ENCODE measurements at places on chromosomes 5 and 9.

GRCh38 chr5:125890511-125890931, 532.7 kb upstream of the GRAMD2B start:
- DNase-seq, result no peak

- DNase-seq, result no peak
Observed at GRCh38 chr5:93019896-93020295, 561.1 kb downstream of the NR2F1-AS1 start.

DNA sequence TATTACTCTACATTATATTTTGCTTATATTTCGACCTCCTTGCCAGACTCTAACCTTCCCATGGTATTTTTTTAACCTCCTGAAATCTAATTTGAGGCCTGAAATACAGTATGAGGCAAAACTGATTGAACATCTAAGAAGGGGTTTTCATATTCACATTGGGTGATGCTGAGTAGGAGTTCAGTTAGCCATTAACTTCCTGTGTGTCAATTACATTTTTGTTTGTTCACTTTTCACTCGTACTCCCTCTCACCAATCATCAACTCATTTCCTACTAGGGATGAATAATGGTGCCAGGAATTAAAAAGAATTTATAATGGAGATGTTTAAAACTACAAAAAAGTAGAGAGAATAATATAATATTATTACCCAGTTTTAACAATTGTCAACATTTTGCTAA, 27.6 kb upstream of the GLRA1 start:
- DNase-seq, result no peak

DNA sequence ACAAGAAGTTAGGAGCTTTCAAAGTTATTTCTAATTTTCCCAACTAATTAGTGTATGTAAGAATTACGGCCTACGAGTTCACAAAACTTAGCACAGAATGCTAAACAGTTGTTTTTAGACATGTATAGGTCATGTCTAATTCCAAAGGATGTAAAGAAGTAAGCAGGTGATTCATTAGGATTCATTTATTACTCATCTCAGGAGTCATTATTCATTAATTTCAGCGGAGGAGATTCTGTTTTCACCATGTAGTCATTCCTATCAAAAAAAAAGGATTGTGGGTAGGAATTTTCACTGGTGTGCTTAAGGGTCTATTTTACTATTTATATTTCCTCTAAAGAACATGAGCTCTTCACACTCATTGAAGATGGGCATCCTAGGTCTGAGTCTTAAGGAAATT, 532.2 kb downstream of the ACTL7B start:
- no peak for DNase-seq

DNA sequence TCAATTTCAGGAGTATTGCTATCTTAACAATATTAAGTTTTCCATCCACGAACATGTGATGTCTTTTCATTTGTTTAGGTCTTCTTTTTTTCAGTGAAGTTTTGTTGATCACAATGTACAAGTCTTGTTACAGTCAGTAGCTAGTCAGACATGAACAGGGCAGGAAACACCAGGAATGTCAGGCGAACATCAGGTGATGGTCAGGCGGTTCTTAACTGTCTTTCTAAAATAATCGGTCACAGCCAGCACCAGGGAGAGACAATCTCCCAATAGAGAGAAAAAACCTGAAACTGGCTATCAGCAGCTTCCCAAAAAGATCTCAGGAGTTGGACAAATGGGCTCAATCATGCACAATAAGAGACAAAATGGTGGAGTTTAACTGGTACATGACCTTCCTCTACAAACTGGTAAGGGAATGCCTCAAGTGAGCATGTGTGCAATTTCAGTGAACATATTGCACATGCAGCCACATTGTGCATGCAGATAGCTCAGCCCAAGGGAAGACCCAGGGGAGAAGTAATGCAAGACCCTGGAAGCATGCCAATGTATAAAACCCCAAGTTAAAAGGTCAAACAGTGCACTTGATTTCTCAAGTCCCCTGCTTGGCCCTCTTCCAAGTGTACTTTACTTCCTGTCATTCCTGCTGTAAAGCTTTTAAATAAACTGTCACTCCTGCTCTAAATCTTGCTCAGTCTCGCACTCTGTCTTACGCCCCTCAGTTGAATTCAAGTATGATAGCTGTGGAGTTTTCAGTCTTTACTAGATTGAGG, 176.1 kb upstream of the RASEF start:
- DNase-seq, result no peak

- DNase-seq, result no peak
Observed at GRCh38 chr5:17278931-17279330, 61.5 kb downstream of the BASP1 start.

Measured in HuH-7.5 (cell line).